ENCODE measurements at places on chromosomes 3 and 15. TPM values are rescaled to one million over a fixed set of nuclear protein-coding genes. Genes with fewer than 3 reads are reported as not detected.

DCBLD2 gene
- total RNA-seq: 41.8 TPM

ATP13A5 gene
- not detected for total RNA-seq

GRCh38 chr15:68387381-68388143, 44.4 kb downstream of the ITGA11 start:
- no peak for DNase-seq

DNA sequence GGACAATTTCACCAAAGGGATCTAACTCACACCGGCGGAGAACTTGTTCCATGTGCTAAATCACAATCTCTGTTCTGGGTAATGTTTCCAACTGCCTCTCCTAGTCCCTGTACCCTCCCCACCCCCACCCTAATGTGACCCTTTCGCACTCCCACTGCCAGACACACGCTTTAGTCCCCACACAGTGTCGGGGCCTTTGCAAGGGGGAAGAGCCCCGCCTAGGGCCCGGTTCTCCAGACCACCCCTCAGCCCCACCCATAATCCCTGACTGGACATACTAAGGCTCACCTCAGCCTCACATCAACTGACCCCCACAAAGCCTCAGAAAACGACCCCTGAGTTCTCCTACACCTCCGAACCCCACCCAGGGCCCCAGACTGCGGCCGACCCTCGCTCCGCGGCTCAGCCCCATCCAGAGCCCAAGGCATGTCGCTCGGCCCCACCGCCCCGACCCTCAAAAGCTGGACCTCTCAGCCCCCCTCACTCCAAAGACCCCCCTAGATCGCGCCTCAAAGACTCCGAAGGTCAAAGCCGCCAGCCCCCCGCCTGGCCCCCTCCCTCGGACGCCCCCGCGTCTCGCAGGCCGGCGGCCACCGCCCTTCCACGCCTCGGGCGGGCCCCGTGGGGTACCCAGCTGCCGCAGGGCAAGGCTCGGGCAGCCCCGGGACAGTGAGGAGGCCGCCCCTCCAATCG, 72.0 kb upstream of the MAP4 start:
- DNase-seq: peak; percentile 63

- DNase-seq: no peak
These were observed 19.8 kb downstream of the FANCD2OS start for GRCh38 chr3:10088256-10088655.

- DNase-seq: no peak
These were observed 15.5 kb upstream of the NCEH1 start for GRCh38 chr3:172726380-172726779.

NCK1 gene
- 54.3 TPM for total RNA-seq

- DNase-seq: no peak
These were observed 3.5 kb upstream of the HHATL start for GRCh38 chr3:42705962-42706585.

P2RY12 gene
- total RNA-seq: 27.1 TPM

DNA sequence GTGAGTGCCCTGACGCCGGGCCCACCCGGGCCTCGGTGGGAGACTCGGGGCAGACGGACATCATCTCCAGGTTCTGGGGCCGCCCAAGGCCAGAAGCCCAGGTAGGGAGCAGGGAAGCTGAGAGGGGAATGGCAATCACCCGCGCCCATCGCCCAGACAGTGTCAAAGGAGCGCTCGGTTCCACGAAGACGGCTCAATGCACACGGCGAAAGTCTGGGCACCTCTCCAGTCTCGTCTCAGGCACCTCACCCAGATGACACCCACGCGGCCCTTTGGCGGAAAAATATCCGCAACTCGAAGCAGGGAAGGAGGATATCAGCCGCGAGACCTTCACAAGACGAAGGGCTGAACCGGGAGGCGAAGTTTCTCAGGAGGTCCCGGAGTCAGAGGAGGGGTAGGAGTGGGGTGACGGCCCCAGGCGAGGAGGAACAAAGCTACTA, 916 bp downstream of the IL17RD start:
- DNase-seq: peak; percentile 74

- DNase-seq: peak; percentile 71
These were observed 62.1 kb downstream of the RASGRF1 start for GRCh38 chr15:79028411-79028964.

DNA sequence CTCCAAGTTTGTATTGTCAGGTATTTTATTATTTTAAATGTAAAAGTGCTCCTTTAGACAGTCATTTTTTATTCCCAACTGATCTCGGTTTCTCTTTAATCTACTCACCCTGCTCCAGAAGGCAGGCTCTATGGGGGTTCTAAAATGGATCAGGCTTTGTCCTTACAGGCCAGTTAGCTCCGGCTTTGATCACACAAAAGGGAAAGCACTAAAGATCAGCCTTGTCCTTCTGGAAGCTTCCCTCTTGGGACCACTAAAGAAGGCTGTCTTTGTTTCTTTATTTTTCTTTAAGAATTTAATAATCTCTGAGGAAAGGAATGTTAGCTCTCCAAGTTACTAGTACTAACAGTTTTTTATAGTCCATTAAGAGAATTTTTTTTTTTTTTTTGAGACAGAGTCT, 560.5 kb upstream of the ZNF717 start:
- no peak for DNase-seq

- no peak for DNase-seq
These were observed 121.1 kb downstream of the GSK3B start for GRCh38 chr3:119973018-119973646.

DNA sequence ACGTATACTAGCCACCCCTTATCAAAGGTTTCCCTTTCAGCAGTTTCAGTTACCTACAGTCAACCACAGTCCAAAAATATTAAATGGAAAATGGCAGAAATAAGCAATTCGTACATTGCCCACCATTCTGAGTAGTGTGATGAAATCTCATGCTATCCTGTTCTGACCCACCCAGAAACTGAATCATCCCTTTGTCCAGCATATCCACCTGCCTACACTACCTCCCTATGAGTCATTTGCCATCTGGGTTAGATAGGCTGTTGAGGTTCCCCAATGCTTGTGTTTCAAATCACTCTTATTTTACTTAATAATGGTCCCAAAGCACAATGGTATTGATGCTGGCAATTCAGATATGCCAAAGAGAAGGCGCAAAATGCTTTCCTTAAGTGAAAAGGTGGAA, 15.3 kb upstream of the PHC3 start:
- DNase-seq: no peak

- no peak for DNase-seq
These were observed 235.5 kb downstream of the STAG1 start for GRCh38 chr3:136516656-136517055.

- no peak for DNase-seq
These were observed 189.4 kb downstream of the MFSD1 start for GRCh38 chr3:158991146-158991705.

GRCh38 chr15:101255615-101256241, 3.9 kb upstream of the CHSY1 start:
- DNase-seq: no peak

GALNT15 gene
- total RNA-seq: 54.4 TPM

GRCh38 chr3:41198526-41198925, 779 bp upstream of the CTNNB1 start:
- DNase-seq: peak; percentile 70

GRCh38 chr3:46407970-46408369, 911 bp downstream of the CCRL2 start:
- DNase-seq: no peak

DNA sequence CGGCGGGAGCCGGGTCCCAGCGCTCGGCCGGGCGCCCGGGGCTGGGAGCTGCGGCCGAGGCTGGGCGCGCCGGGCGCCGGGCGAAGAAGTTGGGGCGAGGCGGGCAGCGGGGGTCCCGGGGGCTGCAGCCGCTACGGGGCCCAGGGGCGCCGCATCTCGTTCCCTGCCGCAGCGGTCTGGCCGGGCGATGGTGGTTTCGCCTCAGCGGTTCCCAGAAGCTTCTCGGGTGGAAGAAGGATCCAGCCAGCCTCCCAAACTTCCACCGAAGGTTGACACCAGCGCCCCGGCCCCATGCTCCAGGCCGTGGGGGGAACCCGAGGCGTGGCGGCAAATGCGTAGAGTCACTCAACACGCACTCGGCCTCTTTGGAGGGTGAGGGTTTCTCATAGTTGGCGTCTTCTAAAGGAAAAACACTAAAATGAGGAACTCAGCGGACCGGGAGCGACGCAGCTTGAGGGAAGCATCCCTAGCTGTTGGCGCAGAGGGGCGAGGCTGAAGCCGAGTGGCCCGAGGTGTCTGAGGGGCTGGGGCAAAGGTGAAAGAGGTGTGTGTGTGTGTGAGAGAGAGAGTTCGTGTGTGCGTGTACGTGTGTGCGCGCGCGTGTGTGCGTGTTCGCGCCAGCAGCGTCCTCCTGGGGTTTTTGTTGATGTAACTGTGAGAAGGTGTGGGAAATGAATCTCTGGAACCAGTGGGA, 940 bp downstream of the BOC start:
- DNase-seq: peak; percentile 69

DNA sequence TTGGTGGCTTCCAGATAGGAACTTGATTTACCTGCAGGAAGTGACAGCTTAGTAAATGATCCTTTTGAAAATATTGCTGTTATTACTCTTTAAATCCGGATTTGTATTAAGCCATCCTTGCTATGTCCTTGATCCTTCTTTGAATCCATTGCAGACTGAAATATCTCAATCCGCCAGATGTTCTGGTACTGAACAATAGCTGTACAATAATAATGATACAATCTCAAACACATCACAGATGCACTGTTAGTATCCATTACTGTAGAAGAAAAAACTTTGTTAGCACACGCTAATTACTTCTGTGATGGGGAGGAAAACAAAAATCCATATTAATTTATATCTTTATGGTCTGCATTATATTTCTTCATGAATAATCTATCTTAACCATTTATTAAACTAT, 202.3 kb downstream of the CNTN4 start:
- DNase-seq: no peak

DNA sequence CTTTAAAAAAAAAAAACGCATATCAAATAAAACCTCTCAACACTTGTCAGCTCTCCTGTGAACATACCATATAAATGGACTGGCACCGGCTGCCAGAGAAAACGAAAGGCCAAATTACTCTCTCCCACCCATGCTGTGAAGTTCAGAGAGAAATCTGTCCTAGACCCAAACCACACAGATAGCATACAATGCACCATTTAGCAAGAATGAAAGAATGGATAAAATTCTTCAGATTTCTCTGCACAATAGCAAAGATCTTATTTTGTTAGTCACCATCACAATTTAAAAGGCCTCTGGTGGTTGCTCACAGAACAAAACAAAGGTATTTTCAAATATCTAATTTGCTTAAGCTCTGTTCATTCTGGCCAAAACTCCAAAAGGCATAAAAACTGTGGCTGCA, 93.9 kb upstream of the BHLHE40 start:
- DNase-seq: no peak

DNA sequence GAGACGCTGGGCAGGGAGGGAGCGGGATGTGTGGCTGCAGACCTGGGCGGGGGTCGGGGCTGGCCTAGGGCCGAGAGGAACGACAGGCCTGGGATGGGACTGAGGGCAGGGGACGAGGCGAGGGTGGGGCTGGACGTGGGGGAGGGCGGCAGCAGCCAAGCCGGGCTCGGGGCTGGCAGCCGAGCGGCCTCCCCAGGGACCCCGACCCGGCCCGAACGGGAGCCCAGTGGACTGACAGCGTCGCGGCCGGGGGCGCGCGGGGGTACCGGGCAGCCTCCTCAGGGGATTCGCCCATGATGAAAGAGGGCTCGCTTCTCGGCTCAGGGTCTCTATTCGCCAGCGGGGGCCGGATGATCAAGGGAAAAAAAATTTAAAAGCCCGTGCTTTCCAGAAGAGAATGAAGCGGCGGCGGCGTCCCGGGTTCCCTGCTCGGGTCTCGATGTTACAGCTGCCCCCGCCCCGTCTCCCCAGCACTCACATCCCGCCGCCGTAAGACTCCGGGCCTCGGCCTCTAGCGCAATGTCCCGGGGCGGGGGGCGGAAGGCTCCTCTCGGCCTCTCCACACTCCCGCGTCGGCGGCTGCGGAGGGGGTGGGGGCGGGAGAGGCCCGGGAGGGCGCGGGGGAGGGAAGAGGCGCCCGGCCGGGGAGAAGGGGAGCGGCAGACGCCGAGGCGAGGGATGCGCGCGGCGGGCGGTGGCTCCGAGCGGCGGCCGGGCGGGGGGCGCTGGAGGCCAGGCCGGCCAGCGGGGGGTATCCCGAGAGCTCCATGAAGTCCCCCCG, 4.3 kb downstream of the PTH1R start:
- no peak for DNase-seq

DNA sequence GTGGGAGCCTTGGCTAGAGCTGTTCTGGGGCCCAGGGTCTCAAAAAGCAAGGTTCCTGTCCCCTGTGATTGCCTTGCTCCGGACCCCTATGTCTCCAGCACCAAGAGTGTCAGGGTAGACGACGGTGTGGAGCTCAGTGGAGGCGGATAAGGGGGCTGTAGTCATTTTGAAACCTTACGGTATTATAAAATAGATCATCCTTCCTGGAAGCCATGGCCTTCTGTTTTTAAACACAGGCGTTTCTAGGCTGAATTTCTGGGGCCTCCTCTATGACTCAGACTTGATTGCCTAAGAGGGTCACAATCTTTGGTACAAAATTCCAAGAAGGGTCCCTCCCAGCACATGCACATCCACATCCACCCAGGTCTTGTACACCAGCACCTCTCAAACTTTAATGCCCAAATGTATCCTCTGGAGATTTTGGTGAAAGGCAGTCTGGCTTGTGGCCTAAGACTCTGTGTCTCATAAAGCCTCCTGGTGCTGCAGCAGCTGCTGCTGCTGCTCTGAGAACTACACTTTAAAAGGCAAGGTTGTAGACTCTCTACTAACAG, 70.5 kb upstream of the XCR1 start:
- no peak for DNase-seq

- peak; percentile 19 for DNase-seq
These were observed 4.5 kb upstream of the IP6K1 start for GRCh38 chr3:49790626-49791411.

GRCh38 chr3:56145410-56145809, 322.9 kb downstream of the ERC2 start:
- DNase-seq: no peak

CCRL2 gene
- 4.7 TPM for total RNA-seq

GRCh38 chr15:53681056-53681455, 78.4 kb downstream of the WDR72 start:
- no peak for DNase-seq

GRCh38 chr15:65690778-65691177, 69.0 kb downstream of the SLC24A1 start:
- no peak for DNase-seq

- no peak for DNase-seq
These were observed 5.0 kb upstream of the MYL3 start for GRCh38 chr3:46868287-46868686.

DNA sequence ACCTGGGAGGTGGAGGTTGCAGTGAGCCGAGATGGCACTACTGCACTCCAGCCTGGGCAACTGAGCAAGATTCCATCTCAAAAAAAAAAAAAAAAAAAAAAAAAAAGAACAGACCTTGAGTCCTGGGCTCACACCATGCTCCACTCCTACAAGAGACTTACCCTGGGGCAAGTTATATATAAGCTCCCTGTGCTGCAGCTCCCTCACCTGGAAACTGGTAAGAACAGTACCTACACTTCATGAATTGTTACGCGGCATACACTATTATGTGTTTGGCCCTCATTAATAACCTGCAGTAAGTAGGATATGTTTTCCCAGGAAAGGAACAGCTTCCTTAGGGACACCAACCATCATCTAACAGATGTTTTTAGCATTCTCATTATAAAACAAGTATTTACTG, 119.6 kb downstream of the FMN1 start:
- no peak for DNase-seq

GRCh38 chr3:53023072-53023823, 22.6 kb downstream of the SFMBT1 start:
- DNase-seq: no peak

- DNase-seq: no peak
These were observed 1002.4 kb upstream of the CADM2 start for GRCh38 chr3:83956431-83956830.

- no peak for DNase-seq
These were observed 24.7 kb downstream of the PLA2G4D start for GRCh38 chr15:42069496-42070278.

All from sciatic nerve (tissue), 2 donors.